SK-N-SH treated with all-trans-retinoic acid at 6 μM for 48 hours (cell line): ENCODE measurements at places on chromosomes 6 and 20.

DNA sequence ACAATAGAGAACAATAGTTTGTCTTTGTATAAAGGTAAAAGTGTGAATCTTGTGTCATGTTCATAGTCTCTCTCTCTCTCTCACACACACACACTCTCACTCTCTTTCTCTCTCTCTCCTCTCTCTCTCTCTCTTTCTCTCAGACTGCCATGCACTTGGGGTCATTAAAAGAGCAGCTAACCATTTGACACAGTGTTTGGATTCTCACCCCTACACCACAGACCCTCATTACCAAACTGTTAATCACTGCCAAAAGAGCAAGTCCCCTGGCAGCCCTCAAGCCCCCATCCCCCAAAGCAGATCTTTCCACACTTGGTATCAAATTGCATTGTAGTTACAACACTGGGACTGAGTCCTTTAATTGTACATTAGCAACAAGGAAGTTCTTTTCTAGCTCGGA is 305.8 kb upstream of the RSPO3 start:
- ATAC-seq, result no peak

GRCh38 chr20:35674921-35675320 is 10.2 kb upstream of the CPNE1 start:
- ATAC-seq, result no peak

DNA sequence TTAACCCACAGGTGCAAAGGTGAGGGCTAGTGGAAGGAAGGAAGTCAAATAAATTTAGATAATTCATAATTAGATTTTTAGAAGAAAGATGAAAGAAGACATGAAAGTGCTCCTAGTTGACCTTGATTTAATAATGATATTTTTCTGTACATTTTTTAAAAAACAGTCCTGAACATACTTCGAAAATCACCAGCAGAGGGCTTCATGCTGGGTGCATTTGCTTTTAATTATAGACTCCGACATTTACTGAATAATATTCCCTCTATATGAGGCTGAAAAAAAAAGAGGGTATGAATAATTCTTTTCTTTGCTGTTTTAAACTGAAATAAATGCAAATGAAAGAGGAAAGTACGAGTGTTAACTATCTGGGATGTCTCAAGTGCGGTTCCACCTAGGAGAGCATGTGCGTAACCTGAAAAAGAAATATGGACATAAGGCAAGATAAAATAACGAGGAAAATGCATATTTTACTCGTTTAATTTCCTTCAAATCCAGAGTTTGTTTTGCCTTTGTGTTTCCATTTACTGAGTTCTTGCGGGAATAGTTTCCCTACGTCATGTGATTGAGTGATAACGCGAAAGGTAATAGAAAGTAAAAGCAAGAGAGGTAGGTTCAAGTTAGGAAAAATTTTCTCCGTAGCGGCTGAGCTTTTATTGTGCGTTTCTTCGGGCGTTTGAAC is 3.1 kb upstream of the TFAP2B start:
- peak; percentile 76 for ATAC-seq

GRCh38 chr20:62998449-62998848 is 8.3 kb downstream of the BHLHE23 start:
- no peak for ATAC-seq

DNA sequence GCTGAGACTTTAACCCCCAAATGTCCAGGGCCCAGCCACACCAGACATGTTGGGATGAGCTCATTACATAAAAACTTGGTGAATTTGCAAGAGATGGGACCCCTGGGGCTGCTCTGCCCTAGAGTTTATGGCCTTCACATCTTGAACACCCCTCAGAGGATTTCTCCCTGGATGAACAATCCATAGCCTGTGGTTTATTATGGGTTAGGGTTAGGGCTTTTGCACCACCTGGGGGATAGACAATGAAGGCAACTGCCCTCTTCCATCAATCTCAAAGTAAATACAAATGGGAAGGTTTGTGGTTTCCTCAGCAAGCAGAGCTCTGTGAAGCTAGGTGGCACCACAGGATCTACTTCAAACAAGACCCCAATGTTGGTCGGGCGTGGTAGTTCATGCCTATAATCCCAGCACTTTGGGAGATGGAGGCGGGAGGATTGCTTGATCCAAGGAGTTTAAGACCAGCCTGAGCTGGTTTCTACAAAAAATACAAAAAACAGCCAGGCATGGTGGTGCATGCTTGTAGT is 17.4 kb downstream of the SPINT3 start:
- ATAC-seq, result no peak

GRCh38 chr6:83008626-83009025 is 57.0 kb downstream of the UBE3D start:
- ATAC-seq, result no peak

GRCh38 chr20:21586682-21587081 is 72.8 kb upstream of the NKX2-2 start:
- ATAC-seq, result no peak
